ENCODE measurements at places on chromosomes 3 and 15. TPM values are rescaled to one million over a fixed set of nuclear protein-coding genes. Genes with fewer than 3 reads are reported as not detected.

The SLC2A2 gene
- not detected for total RNA-seq

The SLC22A13 gene
- total RNA-seq: 0.77 TPM

The XCR1 gene
- total RNA-seq: under 0.01 TPM

The MYO5C gene
- 17.8 TPM for total RNA-seq

The CELF6 gene
- not detected for total RNA-seq

The CLDN11 gene
- total RNA-seq: 4.2 TPM

The LEO1 gene
- 21.9 TPM for total RNA-seq

The SAMMSON gene
- not detected for total RNA-seq

The RAF1 gene
- 83.5 TPM for total RNA-seq

The CYP1A2 gene
- total RNA-seq: not detected

The FANCD2 gene
- 2.1 TPM for total RNA-seq

The PARP6 gene
- 17.6 TPM for total RNA-seq

The SLC33A1 gene
- 67.7 TPM for total RNA-seq

The MINAR1 gene
- total RNA-seq: 0.26 TPM

The NLGN1 gene
- 0.13 TPM for total RNA-seq

The PLA2G4D gene
- total RNA-seq: under 0.01 TPM

The AADACL2 gene
- not detected for total RNA-seq

The ZNF501 gene
- 6.8 TPM for total RNA-seq

The CADPS gene
- total RNA-seq: 1.3 TPM

The SLCO2A1 gene
- total RNA-seq: not detected

The GOLGA6B gene
- not detected for total RNA-seq

The FBXL2 gene
- 9.1 TPM for total RNA-seq

The PODXL2 gene
- total RNA-seq: 1.8 TPM

The CTXN2 gene
- total RNA-seq: not detected

The GABRG3 gene
- total RNA-seq: not detected

The ISG20 gene
- 99.9 TPM for total RNA-seq

The RAB11A gene
- total RNA-seq: 195 TPM

The SNX22 gene
- under 0.01 TPM for total RNA-seq

The ARHGEF26 gene
- total RNA-seq: 0.64 TPM

The CNTN3 gene
- total RNA-seq: 1.5 TPM

The CYP19A1 gene
- not detected for total RNA-seq

The STRA6 gene
- 0.26 TPM for total RNA-seq

The GOLGA8O gene
- total RNA-seq: 0.51 TPM

The CDHR4 gene
- not detected for total RNA-seq

The CILP gene
- total RNA-seq: under 0.01 TPM

The RNU5B-1 gene
- not detected for total RNA-seq

The DPPA2 gene
- not detected for total RNA-seq

The LSAMP gene
- total RNA-seq: 0.26 TPM

The CFAP100 gene
- total RNA-seq: not detected
